ENCODE measurements at places on chromosomes 4 and X.
A peak's percentile ranks its signal among the peaks of the same experiment; 100 is the strongest.

GRCh38 chrX:8042304-8042703, 115.1 kb upstream of the PNPLA4 start:
- no peak for DNase-seq

DNA sequence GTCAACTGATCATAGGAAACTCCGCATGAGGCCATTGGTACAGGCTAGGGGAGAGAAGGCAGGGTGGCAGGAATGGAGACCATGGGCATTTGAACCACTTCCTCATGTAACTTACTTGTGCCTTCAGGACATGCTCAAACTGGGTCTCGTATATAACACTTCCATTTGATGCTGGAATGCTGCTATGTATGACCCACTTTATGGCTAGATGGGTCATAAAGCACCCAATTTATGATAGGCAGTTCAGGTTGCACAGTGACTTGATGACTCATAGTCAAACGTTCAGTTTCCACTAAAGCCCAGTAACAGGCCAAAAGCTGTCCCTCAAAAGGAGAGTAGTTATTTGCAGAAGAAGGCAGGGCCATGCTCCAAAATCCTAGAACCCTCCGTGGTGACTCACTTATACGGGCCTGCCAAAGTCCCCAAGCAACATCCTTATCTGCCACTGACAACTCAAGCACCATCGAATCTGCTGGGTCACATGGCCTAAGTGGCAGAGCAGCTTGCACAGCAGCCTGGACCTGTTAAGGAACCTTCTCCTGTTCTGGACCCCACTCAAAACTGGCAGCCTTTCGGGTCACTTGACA, 236.4 kb downstream of the ZC4H2 start:
- no peak for DNase-seq

DNA sequence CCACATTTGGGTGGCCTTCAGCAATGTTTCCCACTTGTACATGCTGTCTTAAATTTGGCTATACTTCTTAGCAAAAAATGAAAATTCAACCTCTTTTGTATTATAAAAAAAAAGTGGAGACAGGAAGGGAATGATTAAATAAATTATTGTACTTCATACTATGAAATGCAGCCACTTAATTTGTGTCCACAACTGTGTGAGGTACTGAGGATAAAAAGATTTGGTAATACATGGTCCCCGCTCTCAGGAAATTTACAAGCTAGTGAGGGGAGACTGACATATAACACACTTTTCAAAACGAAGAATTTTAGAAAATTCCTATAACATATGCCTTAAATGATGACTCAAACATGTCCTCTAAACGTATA, 105.0 kb downstream of the HNRNPD start:
- DNase-seq: no peak

DNA sequence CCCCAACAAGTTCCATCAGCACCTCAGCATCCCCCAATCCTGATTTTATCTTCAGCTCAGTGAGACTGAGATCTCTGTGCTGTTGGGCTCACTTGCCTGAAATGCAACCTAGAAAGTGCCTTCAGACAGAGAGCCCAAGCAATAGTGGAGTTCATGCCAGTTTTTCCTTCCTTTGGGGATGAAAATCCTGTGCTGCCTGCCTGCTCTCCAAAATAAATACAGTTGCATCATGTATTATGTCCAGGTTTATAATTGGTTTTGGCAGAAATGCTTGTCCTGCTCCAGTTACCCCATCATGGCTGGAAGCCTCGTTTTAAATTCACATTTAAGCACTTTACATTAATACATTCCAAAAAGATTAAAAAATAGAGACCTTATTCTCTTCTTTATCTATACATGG, 1865.5 kb upstream of the TENM3 start:
- DNase-seq: no peak

DNA sequence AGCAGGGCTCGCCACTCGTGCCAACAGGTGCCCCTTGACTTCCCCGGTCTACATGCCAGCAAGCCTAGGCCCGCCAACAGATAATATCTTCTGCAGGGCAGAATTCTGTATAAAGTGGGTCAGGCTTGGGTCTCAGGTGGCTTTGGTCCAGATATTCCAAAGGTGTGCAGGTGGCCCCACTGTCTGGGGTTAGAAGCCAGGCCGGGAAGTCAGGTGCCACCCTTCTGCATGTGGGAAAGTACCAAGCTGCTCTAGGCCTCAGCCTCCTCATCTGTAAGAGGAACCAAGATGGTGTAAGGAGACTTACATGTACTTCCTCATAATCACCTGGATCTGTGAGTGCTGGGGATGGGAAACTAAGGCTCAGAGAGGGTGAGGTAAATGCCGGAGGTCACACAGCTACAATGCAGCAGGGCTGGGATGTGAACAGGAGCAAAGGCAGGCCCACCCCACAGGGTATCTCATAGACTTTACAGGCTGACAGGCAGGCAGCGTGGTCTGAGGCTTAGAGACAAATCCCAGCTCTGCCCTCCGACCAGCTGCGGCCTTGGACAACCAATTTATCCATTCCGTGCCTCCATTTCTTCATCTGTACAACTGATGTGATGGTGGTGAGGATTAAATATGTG, 35.9 kb downstream of the WDR1 start:
- peak; percentile 7 for DNase-seq

- DNase-seq: peak; percentile 15
These were observed 526.6 kb downstream of the PACRGL start for GRCh38 chr4:21226637-21227538.

- no peak for DNase-seq
These were observed 69.2 kb downstream of the PTCHD1 start for GRCh38 chrX:23403849-23404248.

DNA sequence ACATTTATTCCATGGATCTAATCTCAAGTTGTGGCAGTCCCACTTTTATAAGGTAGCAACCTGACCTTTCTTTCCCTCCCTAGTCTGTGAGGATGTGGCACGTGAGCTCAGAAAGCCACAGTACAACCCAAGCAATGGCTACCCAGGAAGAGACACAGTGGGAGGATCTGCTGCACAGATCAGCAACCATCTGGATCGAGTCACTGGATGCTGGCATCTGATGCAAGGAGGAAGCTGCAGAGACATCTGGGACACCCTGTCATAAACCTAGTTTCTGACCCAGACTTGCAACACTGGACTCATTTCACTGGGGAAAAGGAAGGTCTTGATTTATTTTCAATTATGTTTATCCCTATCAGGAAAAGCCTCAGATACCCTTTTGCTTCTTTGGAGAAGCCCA, 327.1 kb downstream of the PAPSS1 start:
- DNase-seq: no peak

DNA sequence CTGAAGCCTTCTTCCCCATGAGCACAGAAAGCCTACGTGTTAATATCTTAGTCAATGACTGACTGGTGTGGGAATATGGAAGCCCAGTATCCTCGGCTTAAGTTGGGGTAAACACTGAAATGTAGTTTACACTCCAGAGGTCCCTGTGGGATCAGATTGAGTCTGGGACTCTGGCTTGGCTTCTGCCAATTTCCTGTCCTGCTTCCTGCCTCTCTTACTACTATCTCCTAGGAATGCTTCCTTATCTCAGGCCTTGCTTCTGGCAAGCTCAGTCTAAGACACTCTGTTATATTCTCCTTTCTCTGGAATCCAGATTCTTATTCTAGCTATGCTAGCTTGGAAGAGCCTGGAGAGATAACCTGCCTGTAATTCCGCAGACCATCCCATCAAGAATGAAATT, 174.0 kb upstream of the LDB2 start:
- no peak for DNase-seq

DNA sequence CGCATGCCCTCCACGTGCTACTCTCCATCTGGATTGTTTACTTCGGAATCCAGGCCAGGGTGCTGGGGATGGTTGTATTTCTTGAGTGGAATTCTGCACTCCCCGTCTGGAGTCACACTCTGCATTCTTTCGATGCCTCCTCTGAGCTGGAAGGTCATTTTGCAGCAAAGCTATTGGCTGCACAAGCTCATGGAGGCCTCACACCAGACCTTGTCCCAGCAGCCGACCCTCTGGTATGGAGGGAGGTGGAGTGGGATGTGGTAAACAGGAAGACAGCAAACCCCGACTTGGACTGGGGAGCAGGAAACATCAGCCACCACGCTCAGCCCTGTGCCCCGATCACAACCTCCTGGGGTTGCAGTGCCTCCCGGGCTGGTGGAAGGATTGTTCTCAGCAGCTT, 225.3 kb upstream of the LNX1 start:
- DNase-seq: no peak

DNA sequence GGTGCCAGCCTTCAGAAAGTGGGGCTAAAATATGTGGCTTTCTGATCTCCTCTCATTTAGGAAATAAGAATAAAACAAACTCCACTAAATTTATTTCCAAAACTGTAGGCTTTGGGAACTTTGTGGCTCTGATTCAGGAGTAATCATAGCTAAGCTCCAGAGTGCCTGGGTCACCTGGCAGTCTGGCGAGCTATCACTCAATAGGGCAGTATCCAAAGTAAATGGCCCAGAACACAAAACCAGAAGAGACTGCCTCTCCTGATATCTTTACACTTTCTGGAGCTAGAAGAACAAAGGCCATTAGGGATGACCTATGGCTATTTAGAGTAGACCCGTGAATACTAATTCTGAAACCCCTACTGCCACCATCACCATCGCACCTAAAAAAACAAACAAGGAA, 17.0 kb upstream of the PPARGC1A start:
- DNase-seq: no peak

- DNase-seq: no peak
These were observed 730 bp upstream of the TREX2 start for GRCh38 chrX:153446636-153446936.
